ENCODE measurements at places on chromosomes 2 and 18.

- DNase-seq, result no peak
Measured at GRCh38 chr2:155690785-155691184, 641.7 kb downstream of the NR4A2 start.

DNA sequence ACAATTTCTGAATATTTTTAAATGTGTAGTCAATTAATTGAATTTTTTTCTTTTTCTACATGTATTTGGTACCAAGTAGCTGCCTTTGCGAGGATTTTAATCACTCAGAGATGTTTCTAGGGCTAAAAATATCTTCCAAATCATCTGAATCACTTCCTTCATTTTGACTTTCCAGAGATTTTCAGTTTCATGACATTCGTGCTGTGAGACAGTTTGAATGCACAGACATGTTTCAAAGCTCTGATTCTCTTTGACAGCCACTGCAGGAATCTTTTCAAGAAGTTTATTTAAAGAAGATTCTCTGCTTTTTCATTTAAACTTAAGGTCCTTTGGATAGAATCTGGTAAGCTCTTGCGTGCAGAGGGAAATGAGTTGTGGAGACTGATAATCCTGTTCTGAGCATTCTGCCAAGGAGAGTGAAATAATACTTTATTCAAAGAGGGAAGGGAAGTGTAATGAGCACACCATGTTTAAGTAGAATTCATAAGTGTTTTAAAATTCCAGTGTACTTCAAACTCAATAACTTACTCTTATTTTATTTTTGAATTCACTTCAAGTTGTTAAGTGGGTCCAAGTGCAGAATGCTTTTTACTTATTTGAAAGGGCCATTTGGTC, 9.7 kb downstream of the CYBRD1 start:
- DNase-seq, result no peak

GRCh38 chr2:18077704-18078103, 199.2 kb downstream of the KCNS3 start:
- DNase-seq, result no peak

DNA sequence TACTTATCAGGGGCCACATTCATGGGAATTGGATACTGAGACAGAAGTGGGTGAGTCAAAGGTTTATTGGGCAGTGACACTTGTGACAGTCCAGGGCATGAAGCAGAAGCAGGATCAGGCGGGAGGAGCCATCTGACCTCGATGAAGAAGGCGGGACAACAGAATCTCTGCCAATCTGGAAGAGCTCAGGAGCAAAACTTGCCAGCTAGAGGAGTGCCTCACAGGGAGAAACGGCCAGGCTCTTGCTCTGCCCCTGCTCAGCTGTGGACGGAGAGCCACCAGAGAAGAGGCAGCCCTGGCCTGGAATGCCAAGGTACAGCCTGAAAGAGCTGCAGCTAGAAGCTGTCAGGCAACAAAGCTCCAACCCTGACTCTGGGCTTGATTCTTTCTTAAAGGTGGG, 16.9 kb downstream of the DAW1 start:
- no peak for DNase-seq

- no peak for DNase-seq
Measured at GRCh38 chr18:48728204-48728833, 189.5 kb downstream of the CTIF start.
